ENCODE measurements at places on chromosomes 16 and 17.
A peak's percentile ranks its signal among the peaks of the same experiment; 100 is the strongest.

- no peak for DNase-seq
Measured at GRCh38 chr16:79327836-79328235, 272.7 kb downstream of the MAF start.

- no peak for DNase-seq
Measured at GRCh38 chr16:11084876-11085485, 140.6 kb downstream of the CLEC16A start.

- DNase-seq: peak; percentile 66
Measured at GRCh38 chr16:77171745-77172635, 19.0 kb upstream of the MON1B start.

- DNase-seq: no peak
Measured at GRCh38 chr17:43952724-43953666, 745 bp downstream of the PYY start.

- no peak for DNase-seq
Measured at GRCh38 chr17:75503337-75503950, 11.9 kb downstream of the CASKIN2 start.

DNA sequence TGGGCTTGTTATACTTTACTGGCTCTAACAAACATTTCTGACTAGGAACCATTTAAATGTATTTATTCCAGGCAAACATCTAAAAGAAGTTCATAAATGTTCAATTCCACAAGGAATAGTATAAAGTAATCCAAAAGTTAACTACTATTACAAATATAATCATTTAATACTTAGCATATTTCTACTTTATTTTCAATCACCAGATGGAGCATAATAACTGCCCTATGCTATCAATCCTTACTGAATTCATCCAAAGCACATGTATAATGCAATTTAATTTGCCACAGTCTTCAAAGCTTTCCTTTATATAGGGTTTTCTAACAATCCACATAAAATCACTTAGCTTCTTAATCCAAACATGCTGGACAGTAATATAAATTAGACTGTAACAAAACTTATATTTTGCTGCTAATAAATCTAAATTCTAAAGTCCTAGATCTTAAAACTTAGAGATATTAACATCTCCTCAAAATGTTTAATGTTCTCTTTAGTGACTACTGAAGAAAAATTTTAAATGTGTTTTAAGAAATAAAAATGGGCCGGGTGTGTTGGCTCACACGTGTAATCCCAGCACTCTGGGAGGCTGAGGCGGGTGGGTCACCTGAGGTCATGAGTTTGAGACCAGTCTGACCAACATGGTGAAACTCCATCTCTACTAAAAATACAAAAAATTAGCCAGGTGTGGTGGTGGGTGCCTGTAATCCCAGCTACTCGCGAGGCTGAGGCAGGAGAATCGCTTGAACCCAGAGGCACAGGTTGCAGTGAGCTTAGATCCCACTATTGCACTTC lies 5.9 kb downstream of the MEIOB start:
- no peak for DNase-seq

DNA sequence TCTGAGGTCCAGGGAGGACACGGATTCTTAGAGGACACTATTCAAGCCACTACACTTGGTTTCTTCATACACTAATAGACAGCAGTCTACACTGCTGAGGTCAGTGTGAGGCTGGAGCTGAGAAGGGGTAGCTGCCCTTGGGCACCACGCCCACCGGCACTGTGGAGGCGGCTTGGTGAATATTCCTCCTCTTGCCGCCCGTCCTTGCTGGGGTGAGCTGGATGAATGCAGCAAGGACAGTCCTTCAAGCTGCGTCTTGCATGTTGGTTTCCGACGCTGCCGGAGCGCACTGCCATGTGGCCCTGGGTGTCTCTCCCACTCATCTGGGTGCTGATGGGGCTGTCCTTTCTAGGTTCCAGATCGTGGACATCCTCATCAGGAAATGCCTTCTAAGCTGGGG lies 2.6 kb downstream of the ZNF205 start:
- DNase-seq: no peak

- peak; percentile 99 for DNase-seq
Measured at GRCh38 chr17:55433629-55434422, 12.2 kb upstream of the MMD start.

- no peak for DNase-seq
Measured at GRCh38 chr17:8953156-8953885, 12.2 kb downstream of the PIK3R5 start.

GRCh38 chr16:88736496-88736895 lies 30.2 kb downstream of the CTU2 start:
- DNase-seq: no peak

- no peak for DNase-seq
Measured at GRCh38 chr17:71409712-71410111, 711.1 kb upstream of the SOX9 start.

DNA sequence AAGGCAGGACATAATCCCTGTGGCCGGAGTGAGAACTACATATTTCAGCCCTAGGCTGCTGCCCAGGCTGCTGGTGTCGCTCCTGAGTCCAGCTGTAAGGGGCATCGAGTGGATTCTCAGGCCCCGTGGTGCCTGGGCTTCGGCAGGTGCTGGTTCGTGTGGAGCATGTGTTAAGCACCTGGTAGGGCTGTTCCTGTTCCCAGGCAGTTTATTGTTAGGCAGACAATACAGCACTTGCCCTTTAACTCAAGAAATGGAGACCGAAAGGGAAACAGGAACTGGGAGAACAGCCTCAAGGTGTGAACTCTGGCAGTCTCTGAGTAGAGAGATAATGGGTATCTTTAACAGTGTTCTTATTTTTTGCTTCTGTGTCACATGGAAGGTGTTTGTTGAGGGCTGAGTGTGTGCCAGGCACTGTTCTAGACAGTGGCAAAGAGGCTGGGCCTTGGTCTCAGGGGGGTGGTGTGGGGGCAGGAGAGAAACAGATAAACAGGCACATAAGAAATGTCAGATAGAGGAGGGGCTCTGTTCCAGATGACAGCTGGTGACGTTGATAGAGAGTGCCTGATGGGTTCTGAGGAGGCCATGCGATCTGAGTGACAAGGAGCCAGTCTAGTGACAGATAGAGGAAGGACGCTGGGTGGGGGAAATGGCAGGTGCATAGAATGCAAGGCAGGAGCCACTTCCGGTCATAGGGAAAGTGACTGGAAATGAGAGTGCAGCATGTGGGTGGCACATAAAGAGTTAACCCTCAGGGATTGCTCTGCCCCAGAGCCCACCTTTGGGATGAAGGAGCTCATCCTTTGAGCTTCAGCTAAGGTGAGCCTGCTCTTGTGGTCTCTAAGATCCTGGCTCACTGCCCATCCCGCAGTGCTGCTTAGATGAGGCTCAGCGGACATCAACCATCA lies 33.8 kb downstream of the EPN2 start:
- DNase-seq: no peak

GRCh38 chr17:3590231-3590630 lies 19.0 kb downstream of the TRPV1 start:
- DNase-seq: no peak

Measured in HepG2 (cell line).